Upper lobe of right lung (tissue), 1 donor: ENCODE measurements at places on chromosomes 2 and 18.

DNA sequence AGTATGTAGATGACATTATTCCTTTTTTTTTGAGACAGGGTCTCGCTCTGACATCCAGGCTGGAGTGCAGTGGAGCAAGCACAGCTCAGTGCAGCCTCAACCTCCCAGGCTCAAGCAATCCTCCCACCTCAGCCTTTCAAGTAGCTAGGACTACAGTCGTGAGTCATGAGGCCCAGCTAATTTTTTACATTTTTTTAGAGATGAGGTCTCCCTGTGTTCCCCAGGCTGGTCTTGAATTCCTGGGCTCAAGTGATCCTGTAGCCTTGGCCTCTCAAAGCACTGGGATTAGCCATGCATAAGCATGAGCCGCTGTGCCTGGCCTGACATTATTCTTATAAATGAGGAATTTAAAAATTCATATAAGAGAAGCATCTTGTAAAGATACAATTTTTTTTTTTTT is 86.9 kb downstream of the FAM117B start:
- no peak overlapping the region for H3K4me3 ChIP-seq
- peaks cover 7% of the 10 kb centered on the region for H3K36me3 ChIP-seq
- DNase-seq: no peak
- no peaks in the 10 kb centered on the region for H3K27me3 ChIP-seq
- H3K4me1 ChIP-seq: no peaks in the 10 kb centered on the region

GRCh38 chr18:58194028-58194427 is 150.0 kb downstream of the NEDD4L start:
- H3K27ac ChIP-seq: no peak overlapping the region
- DNase-seq: no peak
- no peaks in the 10 kb centered on the region for H3K36me3 ChIP-seq
- H3K4me1 ChIP-seq: peaks cover 12% of the 10 kb centered on the region
- peaks cover 4% of the 10 kb centered on the region for H3K27me3 ChIP-seq
- H3K4me3 ChIP-seq: no peak overlapping the region

DNA sequence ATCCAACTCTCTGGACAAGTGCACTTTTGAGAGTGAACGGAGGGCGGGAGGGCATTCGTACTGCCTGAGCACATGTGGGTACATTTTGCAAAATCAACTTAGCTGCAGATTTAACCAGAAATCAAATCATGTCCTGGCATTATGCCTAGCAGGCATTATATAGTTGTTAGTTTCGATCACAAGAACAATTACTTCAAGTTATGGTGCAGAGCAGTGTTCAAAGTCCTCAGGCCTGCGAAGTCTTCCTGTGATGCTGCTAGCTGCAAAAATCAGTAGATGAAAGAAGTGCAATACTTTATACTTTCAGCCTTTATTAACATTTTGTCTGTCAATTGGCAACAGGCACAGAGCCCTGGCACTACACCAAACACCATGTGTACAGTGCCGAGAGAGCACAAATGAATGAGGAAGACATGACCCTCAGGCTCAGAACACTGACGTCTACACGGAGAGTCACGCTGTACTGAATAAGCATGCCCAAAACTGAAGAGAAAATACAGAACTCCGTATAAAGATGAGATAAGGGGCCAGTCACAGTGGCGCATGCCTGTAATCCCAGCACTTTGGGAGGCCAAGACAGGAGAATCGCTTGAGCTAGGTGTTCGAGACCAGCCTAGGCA is 92.1 kb upstream of the CREB1 start:
- no peak for DNase-seq
- H3K27me3 ChIP-seq: no peaks in the 10 kb centered on the region

GRCh38 chr18:21997207-21998143 is 171.9 kb upstream of the GATA6 start:
- H3K27me3 ChIP-seq: no peaks in the 10 kb centered on the region
- no peaks in the 10 kb centered on the region for H3K4me1 ChIP-seq
- no peak for DNase-seq
- H3K27ac ChIP-seq: peak overlapping the region; percentile 44
- H3K36me3 ChIP-seq: no peaks in the 10 kb centered on the region
- H3K4me3 ChIP-seq: no peak overlapping the region

- H3K27me3 ChIP-seq: no peaks in the 10 kb centered on the region
- H3K27ac ChIP-seq: no peak overlapping the region
- H3K4me3 ChIP-seq: no peak overlapping the region
- no peak for DNase-seq
- H3K4me1 ChIP-seq: no peaks in the 10 kb centered on the region
- no peaks in the 10 kb centered on the region for H3K36me3 ChIP-seq
These were observed 112.1 kb downstream of the TCF4 start for GRCh38 chr18:55475916-55476315.
